CD8-positive, alpha-beta memory T cell (primary cell): ENCODE measurements at places on chromosomes 5 and 9. TPM values are rescaled to one million over a fixed set of nuclear protein-coding genes. Genes with fewer than 3 reads are reported as not detected.
A peak's percentile ranks its signal among the peaks of the same experiment; 100 is the strongest.

Gene HAVCR1
- 0.27 TPM for total RNA-seq

Gene PCDHB6
- total RNA-seq: not detected

Gene KIAA0825
- total RNA-seq: 1.5 TPM

Gene FGF18
- 0.22 TPM for total RNA-seq

Gene C9orf153
- 0.27 TPM for total RNA-seq

Gene IL17B
- not detected for total RNA-seq

Gene RLN1
- total RNA-seq: 1.1 TPM

Gene OBP2A
- not detected for total RNA-seq

- DNase-seq: no peak
Observed at GRCh38 chr5:139806111-139806510, 10.5 kb downstream of the PSD2 start.

- peak; percentile 3 for DNase-seq
Observed at GRCh38 chr5:37208883-37209797, 40.0 kb downstream of the CPLANE1 start.

DNA sequence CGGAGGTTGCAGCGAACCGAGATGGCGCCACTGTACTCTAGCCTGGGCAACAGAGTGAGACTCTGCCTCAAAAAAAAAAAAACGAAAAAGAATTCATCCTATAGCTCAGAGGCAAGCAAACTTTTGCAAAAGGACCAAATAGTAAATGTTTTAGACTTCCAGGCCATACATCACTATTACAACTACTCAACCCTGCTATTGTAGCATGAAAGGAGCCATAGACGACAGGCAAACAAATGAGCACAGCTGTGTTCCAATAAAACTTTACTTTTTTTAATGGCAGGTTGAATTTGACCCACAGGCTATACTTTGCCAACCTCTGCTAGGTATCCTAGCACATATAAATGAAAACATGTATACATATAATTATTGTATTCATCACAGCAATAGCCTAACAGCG is 58.9 kb upstream of the SLC30A5 start:
- no peak for DNase-seq

DNA sequence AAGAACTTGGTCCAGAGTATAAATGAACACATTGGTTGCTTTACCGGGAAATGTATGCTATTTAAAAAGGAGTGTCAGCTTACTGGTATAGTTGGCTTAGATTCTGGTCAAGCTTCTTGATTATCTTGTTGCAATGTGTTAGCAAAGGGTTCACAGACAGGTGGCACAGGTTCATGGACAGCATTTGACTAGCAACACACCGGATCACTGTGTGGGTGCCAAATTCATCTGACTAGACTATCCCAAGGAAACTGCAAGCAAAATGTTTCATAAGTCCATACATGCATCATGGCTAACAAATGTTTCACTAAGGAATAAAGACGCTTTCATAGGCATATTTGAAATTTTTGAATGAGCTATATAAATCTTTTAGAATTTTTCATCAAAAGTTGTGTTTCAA is 274.1 kb downstream of the PLK2 start:
- no peak for DNase-seq

- no peak for DNase-seq
Observed at GRCh38 chr5:126452477-126452876, 29.3 kb downstream of the GRAMD2B start.

DNA sequence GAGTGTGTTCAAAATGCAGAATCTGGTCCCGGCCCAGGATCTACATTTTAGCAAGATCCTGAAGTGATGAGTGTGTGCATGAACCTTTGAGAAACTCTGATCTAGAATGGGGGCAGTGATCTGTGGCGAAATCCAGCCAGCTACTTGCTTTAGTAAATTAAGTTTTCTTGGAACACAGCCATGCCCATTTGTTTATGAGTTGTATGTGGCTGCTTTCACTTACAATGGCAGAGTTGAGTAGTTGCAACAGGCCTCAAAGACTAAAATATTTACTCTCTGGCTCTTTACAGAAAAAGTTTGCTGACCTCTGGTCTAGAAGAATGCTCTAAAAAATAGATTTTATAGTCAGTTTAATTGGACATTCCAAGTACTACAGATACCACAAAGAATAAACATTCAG is 588.3 kb downstream of the BNC2 start:
- DNase-seq: no peak

DNA sequence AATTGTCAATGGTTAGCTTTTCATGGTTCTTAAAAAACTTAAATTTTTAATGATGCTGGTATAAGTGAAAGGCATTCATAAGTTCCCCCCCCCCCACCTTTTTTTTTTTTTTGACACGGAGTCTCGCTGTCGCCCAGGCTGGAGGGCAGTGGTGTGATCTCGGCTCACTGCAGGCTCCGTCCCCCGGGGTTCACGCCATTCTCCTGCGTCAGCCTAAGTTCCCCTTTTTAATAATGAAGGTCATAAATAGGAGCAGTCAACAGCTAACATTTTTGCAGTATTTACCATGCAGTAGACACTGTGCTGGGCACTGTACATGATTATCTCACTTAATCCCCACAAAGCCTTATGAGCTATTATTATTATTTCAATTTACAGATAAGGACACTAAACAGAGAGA is 556.3 kb downstream of the PDE4D start:
- DNase-seq: no peak

DNA sequence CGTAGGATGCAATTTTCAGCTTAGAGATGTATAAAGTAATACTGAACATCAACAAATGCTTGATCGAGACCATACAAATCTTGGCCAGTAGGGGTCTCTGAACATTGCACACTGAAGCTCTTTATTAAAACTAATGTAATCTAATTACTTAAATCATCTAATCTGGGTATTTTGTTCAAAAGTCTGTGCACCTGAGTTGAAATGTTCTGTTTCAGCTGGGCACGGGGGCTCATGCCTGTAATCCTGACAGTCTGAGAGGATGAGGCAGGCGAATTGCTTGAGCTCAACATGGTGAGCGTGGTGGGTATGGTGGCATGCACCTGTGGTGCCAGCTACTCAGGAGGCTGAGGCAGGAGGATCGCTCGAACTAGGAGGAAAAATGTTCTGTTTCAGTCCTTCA is 41.0 kb downstream of the ESM1 start:
- peak; percentile 11 for DNase-seq

DNA sequence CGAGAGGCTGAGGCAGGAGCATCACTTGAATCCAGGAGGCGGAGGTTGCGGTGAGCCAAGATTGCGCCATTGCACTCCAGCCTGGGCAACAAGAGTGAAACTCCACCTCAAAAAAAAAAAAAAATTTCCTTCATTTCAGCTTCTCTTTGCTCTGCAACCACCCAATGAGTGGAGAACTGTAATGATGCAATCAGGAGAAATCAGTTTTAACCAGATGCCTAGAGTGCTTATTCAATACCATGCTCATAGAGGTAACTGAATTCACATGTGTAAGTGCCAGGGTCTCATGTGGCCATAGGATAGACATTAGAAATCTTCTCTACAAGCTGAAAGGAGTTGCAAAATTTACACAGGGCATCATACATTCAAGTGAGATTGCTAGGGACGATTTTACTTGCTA is 70.6 kb downstream of the HMHB1 start:
- DNase-seq: no peak

GRCh38 chr9:135360617-135361016 is 119.0 kb upstream of the PPP1R26 start:
- no peak for DNase-seq

GRCh38 chr5:14114615-14115251 is 28.4 kb upstream of the TRIO start:
- DNase-seq: no peak

- DNase-seq: no peak
Observed at GRCh38 chr5:108174286-108174685, 207.6 kb downstream of the FBXL17 start.

DNA sequence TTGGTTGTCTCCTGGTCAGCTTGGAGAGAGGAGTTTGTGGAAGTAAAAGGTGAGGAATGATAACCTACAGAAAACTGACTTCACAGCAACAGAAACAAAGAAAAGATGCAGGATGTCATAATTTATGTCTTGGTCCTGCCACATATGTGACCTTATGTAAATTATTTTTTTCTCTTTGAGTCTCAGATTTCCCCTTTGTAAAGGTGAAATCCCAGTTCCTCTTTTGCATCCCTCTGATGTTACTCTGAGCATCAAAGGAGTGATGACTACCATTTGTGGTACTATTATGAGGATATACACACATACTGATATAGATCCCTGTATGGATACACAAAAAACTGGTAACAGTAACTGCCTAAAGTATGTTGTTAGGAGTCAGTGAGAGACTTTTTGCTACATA is 1.4 kb upstream of the THG1L start:
- no peak for DNase-seq

DNA sequence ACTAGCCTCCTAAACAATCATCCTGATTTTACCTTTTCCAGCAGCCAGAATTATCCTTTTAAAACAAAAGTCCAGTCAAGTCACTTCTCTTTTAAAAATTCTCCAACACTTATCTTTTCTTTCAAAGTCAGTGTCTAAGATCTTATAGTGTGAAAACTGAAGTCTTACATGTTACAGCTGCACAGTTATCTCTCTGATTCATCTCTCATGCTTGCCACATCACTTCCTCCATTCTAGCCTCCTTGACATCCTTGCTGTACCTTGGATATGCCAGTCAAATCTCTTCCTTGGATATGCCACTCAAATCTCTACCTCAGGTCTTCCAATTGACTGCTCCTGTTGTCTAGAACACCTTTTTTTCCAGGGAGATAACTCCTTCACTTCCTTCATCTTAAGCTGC is 361.7 kb upstream of the FTMT start:
- DNase-seq: no peak

DNA sequence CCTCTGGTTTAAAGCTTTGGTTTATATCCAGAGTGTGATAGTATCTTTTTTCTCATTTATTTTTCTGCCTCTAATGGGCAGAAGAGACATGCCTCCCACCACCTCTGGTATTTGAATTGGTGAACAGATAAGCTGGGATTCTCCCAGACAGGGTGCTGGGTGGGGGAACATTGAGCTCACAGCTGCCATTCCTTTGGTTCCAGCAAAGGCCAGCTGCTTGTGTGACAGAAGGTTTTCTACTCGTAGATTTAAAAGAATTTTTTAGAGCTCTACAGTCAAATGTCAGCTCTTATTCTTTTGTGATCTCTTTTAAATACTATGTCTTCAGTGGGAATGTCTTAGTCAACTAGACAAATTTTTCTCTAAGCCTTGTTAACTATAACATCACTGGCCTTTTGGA is 54.7 kb upstream of the ADAMTS16 start:
- no peak for DNase-seq

- DNase-seq: no peak
Observed at GRCh38 chr9:38720083-38720745, at the start of gene FAM240B. TSS of gene FAM240B (minus strand) at chr9:38720133. CDS start at chr9:38703999, 16,134 bp downstream.

GRCh38 chr9:107034831-107035230 is 171.9 kb downstream of the ZNF462 start:
- DNase-seq: no peak

DNA sequence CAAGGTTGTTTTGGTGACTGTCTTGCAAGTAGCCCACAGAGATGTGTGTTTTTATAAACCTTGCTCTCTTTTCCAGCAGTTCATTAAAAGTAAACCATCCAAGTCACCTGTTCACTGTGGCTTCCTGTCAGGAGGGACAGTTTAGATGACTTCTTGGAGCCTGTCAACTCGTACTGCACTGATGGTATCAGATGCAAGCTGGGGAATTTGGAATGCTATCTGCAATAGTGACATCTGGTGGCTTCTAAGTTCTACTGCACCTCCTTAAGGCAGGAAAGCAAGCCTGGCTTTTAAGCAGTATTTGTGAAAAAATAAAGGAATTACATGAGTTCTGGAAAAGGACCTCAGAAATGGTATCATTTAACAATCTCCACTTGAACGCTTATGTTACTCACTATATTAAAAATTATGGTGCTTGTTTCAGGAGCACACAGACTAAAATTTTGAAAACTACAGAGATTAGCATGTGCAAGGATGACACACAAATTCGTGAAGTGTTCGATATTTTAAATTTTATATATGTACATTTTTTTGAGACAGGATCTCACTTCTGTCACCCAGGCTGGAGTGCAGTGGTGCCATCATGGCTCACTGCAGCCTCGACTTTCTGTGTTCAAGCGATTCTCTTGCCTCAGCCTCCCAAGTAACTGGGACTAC is 164.0 kb downstream of the TTC39B start:
- peak; percentile 2 for DNase-seq

- peak; percentile 12 for DNase-seq
Observed at GRCh38 chr9:69971643-69972449, 71.8 kb upstream of the MAMDC2 start.

DNA sequence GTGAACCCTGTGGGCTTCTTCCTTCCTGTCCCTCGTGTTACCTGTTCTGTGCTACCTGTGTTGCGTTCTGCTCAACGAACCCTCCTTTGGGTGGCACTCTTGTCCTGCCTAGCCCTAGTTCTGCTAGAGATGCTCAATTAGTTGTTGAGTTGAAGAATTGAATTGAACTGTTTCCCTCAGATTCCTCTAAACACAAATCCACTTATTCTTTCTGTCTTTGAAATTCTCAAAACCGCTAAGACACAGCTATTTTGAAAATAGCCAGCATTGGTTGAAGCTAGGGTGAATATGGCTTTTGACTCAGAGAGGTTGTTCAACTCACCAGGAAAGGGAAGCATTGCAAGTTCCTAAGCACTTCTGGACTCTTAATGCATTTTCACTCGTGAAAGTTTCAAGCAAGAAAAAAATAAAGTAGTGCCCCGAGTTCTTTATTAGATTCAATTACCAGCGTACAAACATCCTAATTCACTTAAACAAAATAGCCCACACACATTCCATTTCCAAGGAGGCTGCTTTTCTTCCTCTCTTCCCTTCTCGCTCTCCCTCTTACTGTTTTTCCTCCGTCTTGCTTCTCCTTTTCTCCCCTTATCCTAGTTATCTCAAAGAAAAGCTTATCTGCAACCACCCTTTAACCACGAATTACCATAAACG is 642 bp upstream of the ITGA1 start:
- peak; percentile 68 for DNase-seq

DNA sequence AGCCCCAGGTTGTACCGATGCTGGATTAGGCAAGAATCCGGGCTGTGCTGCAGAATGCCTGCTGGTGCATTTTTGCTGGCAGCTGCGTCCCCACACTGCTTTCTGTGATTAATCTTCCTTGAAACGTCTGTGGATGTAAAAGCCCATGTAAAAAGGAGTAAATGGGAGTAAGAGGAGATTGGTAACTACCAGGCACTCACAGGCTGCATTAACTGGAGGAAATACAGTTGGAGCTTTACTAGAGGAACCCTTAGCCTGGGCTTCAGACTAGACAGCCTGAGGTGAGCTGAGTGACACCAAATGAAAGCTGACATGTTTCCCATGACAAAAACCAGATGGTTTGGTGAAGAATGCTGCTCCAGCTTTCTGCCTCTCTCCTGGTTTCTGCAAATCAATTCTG is 190.4 kb upstream of the GAS1 start:
- DNase-seq: no peak

DNA sequence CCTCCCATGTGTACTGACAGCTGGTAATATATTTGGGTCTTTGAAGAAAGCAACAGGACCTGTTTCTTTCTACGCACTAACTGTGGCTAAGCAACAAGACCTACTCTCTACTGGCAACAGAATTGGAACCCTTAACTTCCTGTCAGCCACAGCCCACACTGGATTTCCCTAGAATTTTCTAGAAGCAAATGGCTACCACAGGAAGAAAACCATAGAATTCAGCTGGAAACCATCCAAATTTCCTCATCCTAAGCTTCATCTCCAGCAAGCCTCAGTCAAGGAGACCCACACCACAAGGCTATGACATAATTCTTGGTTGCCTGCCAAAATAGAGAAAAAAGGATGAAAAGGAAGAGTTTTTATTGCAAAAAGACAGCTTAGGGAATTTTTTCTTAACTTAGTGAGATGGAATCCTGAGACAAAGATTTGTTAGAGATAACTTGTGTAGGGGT is 171.8 kb upstream of the TNC start:
- no peak for DNase-seq
